ENCODE measurements at places on chromosomes 13 and 19.

DNA sequence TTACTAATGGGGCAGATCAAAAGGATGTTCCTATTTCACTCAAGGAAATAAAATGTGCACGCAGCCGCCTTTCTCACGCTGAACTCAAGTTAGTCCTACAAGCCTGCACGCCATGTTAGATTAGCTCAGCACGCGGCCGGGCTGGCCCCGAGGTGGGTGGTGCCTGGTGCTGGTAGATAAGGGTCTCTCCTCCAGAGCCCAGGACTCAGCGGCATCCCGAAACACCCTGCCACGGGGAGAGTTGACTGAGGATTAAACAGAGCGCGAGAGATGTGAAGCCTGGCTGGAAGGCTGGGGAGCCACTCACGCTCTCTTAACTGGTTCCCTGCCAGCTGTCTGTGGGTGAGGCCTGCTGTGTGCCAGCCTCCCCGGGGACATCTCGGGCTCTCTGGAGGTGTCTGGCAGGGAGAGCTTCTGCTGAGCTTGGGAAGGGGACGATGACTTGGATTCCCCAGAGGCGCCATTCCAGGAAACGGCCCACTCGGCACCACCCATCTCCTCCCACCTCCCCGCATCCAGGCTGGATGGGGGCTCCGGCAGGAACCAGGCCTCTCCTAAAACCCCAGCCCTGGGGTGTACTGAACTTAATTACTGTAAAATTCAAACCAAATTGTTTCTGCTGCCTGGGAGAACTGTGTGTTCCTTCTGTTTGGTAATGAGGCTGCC is 122.2 kb downstream of the KDM4B start:
- DNase-seq: no peak

DNA sequence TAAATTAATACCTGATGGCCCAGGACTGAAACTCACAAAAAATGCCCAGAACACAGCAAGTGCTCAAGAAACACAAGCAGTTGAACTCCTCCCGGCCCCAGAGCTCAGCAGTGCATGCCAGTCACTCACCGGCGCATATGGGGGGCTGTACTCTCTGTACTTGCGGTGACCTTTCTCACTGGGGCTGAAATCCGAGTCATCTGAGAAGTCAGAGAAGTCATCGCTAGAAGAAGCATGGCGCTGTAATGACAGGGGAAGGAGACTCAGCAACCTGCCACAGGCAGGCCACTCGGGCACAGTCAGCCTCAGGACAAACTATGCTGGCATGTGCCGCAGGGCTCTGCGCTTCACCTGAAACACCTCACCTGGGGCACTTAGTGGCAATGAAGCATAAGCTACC is 19.7 kb downstream of the ZC3H4 start:
- DNase-seq: no peak

DNA sequence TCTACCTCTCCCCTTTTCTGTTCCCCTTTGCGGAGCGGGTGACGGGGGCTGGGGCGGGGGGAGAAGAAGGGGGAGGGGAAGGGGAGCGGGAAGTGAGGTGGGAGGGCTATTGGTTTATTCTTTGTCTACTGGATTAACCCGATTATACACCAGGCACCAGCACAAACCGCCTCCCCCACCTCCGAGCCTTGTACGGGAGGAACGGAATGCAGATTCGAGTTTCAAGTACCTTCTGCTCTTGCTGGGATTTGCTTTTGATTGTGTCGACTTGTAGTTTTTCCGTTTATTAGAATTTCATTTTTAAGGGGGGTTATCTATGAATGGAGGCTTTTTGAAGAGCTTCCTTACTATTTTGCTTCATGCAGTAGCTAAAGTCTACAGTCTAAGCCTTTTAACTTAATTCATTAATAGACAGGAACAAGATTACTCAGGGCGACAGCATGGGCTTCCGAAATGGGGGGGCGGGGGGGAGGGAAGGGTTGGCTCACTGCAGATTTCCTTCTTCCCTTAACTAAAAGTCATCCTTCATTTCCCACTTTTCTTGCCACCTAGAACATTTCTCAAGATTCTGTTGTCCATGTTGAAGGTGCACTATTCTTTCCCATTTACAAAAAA is 937 bp upstream of the SPRY2 start:
- DNase-seq: peak; percentile 46

DNA sequence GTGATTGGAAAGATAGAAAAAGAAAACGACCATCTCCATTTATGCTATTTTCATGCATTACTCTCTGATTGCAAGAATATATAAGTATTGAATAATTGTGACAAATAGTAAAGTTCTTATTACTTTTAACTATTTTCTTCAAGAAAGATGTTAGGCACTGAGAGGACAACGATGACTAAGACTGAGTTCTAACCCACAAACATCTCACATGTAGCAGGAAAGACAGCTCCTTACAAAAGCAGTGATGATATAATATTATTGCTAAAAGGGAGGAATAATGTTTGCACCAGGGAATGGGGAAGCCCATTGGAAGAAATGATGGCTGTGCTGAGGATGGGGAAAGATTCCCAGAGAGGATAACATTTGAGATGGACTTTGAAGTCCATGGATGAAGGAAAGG is 22.6 kb downstream of the RXFP2 start:
- no peak for DNase-seq

DNA sequence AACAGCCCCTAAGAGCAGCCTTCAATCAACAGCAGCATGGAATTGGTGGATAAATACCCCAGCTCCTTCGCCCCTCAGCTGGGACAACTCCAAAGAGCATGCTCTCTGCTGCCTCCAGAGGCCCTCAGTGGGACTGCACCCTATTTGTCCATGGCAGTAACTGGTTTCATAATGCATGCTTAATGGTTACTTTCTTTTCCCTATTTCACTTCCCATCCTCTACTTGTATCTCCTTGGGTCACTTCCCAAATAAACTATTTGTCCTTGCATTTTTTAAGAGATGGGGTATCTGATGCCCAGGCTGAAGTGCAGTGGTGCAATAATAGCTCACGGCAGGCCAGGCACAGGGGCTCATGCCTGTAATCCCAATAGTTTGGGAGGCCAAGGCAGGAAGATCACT is 13.5 kb upstream of the TPM4 start:
- DNase-seq: no peak

GRCh38 chr13:32031025-32031814 is at the start of gene FRY:
Gene FRY, plus strand, starts transcription at chr13:32031774. Its CDS starts 22 bp downstream, at chr13:32031796.
- peak; percentile 90 for DNase-seq

GRCh38 chr13:42327725-42328124 is 55.8 kb downstream of the AKAP11 start:
- DNase-seq: no peak

GRCh38 chr19:13097463-13098258 is 5.0 kb downstream of the LYL1 start:
- DNase-seq: no peak

GRCh38 chr19:1582201-1582600 is 10.5 kb downstream of the MBD3 start:
- DNase-seq: peak; percentile 88

GRCh38 chr19:47891622-47891922 is 5.5 kb upstream of the SULT2A1 start:
- DNase-seq: no peak

DNA sequence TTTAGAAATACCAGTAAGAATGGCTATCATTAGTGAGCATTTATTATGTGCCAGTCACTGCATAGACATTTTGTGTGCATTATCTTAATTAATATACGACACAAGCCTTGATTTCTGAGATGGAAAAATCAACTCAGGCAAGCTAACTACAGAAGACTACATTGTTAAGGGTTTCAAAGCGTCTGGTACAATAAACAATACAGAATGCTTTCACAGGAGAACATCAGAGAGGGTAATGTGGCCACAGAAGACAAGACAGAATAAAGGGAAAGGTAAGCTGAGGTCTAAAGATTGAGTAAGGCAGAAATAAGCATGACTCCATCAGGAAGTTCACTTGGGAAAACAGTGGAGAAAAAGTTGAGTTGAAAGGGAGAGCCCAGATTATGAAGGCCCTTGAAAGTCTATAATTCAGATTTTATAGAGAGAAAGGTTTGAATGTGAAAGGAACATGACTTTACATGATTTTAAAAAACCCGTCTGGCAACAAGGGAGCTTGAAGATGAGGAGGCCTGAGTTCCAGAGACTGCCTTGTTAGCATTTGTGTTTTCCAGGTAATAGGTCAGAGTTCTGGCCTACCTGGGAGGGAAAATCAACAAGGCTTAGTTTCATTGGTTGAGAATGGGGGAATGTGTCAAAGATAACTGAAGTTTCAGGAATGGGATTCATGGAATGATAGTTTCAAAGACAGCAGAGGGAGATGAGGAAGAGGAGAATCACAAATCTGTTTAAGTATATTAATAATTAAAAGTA is 1.8 kb upstream of the MBNL2 start:
- DNase-seq: no peak

GRCh38 chr13:33110386-33110712 is 94.1 kb downstream of the KL start:
- no peak for DNase-seq

DNA sequence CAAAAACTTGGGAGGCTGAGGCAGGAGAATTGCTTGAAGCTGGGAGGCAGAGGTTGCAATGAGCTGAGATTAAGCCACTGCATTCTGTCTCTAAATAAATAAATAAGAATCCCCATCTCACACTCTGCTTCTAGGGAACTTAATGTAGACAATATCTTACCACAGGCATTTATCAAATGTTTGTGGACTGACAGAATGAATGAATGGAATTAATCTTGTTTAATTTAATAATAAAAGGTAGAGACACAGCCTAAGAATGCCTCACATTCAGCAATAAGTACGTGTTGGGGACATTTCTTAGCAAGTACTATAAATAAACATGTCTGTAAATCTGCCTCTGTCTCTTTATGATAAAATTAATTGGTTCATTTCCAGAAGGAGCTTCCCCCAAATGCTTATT is 36.2 kb upstream of the RBM26 start:
- DNase-seq: no peak

GRCh38 chr13:77859450-77859849 is 59.2 kb downstream of the EDNRB start:
- DNase-seq: no peak

DNA sequence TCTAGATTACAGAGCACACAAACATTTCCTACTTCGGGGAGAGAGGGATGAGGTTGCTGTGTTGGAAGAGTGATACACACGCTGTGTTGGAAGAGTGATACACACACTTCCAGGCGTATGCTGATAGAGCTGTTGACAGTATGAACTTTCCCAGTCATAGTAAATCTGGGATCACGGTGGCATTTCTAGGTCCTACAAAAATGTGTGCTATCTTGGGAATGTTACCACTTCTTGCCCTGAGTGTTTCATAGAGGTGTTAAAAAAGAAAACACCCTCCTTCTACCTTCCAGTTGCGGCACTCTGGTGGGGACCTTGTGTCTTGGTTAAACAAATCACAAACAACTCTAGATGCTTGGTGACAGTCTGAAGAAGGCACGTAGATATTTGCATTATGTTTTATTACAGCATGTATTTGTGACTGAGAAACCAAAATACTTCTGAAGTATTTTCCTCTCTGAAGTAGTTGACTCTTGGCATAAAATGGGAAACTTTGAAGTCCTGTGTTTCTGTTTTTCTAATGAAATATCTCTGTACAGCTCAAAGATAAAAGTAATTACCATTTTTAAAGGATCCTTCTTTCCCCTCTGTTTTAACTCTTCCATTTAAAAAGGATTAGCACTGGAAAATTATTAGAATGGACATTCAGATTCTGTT is 52.5 kb downstream of the ARHGAP35 start:
- no peak for DNase-seq

- DNase-seq: peak; percentile 54
These were observed 18.0 kb downstream of the KLK4 start for GRCh38 chr19:50893047-50893736.

DNA sequence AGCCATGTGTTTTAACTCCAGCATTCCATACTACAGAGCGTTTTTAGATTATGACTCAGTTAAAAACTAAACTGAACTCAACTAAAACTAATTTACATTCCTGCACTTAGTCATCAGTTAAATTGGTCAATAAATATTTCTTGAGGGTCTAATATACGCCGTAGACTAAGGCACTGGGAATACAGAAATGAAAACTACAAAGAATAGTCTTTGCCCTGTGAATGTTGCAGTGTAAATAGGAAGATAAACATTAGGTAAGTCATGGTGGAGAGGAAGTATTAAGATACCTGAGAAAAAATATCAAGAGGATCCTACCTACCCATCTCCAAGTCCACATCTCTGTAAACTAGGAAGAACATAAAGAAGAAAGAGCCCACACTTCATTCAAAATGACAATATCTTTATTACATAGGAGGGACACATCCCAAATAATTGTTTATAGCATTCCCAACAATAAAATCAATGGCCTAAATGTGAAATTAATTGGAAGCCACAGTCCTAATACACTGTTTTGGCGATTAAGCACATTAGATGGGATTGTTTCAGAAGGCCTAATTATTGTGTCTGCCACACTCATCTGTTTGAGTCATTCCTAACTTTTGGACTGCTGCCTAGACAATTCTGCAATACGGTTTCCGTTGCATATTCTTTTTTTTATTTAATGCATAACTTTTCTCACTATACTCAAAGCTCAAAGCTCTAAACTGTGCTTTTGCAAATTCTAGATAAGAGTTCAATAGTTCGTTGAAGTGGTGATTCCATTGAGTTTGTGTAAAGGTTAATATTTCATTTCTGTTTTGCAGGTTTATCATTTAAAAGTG is 52.9 kb downstream of the MBNL2 start:
- DNase-seq: no peak

GRCh38 chr19:1357531-1358109 is 26.1 kb upstream of the NDUFS7 start:
- no peak for DNase-seq

GRCh38 chr13:76872675-76873074 is 13.5 kb downstream of the KCTD12 start:
- DNase-seq: no peak

- no peak for DNase-seq
These were observed 28.4 kb downstream of the MBNL2 start for GRCh38 chr13:97250560-97250959.

DNA sequence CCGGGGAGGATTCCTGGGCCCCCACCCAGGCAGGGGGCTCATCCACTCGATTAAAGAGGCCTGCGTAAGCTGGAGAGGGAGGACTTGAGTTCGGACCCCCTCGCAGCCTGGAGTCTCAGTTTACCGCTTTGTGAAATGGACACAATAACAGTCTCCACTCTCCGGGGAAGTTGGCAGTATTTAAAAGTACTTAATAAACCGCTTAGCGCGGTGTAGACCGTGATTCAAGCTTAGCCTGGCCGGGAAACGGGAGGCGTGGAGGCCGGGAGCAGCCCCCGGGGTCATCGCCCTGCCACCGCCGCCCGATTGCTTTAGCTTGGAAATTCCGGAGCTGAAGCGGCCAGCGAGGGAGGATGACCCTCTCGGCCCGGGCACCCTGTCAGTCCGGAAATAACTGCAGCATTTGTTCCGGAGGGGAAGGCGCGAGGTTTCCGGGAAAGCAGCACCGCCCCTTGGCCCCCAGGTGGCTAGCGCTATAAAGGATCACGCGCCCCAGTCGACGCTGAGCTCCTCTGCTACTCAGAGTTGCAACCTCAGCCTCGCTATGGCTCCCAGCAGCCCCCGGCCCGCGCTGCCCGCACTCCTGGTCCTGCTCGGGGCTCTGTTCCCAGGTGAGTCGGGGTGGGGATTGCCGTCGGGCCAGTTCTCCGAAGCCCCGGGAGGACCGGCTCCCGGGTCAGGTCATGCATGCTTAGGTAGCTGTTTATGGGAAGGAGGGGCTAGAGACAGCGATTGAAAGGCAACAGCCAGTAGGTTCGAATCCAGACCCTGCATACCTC is at the start of gene ICAM1:
Gene ICAM1, plus strand, starts transcription at position 505 of the 779 bp plus-strand sequence. Its CDS starts 40 bp downstream, at position 545.
- DNase-seq: peak; percentile 45

All from NCI-H146 (cell line).